ENCODE measurements at places on chromosomes 16 and 17. TPM values are rescaled to one million over a fixed set of nuclear protein-coding genes. Genes with fewer than 3 reads are reported as not detected.

- no peak for DNase-seq
- H3K27ac ChIP-seq = no peak overlapping the region
- H3K4me1 ChIP-seq = no peaks in the 10 kb centered on the region
- H3K27me3 ChIP-seq = no peaks in the 10 kb centered on the region
- H3K36me3 ChIP-seq = no peaks in the 10 kb centered on the region
Observed at GRCh38 chr16:12186774-12187335, 210.3 kb downstream of the SNX29 start.

DNA sequence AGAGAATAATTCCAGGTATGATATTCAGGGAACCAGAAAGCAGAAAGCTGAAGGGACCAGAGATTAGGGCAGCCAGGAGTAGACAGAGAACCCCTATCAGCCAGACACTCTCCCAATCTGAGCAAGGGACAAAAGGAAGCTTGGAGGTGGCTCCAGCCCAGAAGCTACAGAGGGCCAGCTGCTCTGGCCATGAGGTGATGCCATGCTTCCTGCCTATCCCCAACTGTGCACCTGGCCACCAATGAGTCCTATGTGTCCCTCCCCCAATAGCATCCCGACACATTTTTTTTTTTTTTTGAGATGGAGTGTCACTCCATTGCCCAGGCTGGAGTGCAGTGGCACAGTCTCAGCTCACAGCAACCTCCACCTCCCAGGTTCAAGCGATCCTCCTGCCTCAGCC lies 30.0 kb downstream of the NSMCE1 start:
- H3K36me3 ChIP-seq = peaks cover 50% of the 10 kb centered on the region
- H3K4me3 ChIP-seq = peak overlapping the region; percentile 73
- DNase-seq = no peak
- H3K27ac ChIP-seq = peak overlapping the region; percentile 98

DNA sequence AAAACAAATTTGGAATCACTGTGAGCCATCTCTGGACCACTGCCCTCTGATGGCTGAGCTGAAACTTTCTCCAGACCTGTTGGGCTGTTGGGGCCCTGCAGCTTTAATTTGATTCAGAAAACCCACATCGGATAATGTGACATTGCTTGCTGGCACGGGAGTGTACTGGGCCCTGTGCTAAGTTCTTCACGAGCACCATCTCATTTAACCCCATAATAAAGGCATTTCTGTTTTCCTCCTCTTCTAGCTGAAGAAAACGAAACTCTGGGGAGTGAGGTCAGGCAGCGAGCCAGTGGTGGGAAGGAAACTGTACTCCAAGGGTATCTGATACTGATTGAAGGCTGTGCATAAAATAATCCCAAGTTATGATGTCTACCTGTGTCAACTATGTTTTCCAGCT lies 34.5 kb upstream of the TNRC6A start:
- H3K36me3 ChIP-seq = no peaks in the 10 kb centered on the region
- no peak for DNase-seq
- H3K27me3 ChIP-seq = peaks cover 1% of the 10 kb centered on the region
- H3K4me3 ChIP-seq = no peak overlapping the region

- no peak overlapping the region for H3K27ac ChIP-seq
- peaks cover 10% of the 10 kb centered on the region for H3K36me3 ChIP-seq
- H3K4me3 ChIP-seq = no peak overlapping the region
- DNase-seq = peak; percentile 50
Observed at GRCh38 chr16:78925083-78925767, 675.3 kb downstream of the MAF start.

- no peak for DNase-seq
- no peak overlapping the region for H3K27ac ChIP-seq
- no peak overlapping the region for H3K4me3 ChIP-seq
- H3K36me3 ChIP-seq = peaks cover 11% of the 10 kb centered on the region
Observed at GRCh38 chr17:3693141-3693540, 2.8 kb downstream of the P2RX5 start.

DNA sequence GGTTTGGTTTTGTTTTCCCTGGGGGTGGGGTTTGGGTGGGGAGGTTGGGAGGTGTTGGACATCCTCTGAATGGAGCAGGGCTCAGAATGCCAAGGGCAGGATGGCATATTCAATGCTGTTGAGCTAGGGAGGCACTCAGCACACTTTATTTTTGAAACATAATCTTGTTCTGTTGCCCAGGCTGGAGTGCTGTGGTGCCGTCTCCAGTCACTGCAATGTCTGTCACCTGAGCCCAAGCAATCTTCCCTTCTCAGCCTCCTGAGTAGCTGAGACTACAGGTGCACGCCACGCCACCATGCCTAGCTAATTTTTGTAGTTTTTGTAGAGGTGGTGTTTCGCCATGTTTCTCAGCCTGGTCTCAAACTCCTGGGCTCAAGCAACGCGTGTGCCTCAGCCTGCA lies 186.1 kb downstream of the RPTOR start:
- H3K36me3 ChIP-seq = peaks cover 26% of the 10 kb centered on the region
- peak overlapping the region; percentile 59 for H3K4me3 ChIP-seq
- peak overlapping the region; percentile 91 for H3K27ac ChIP-seq
- no peaks in the 10 kb centered on the region for H3K27me3 ChIP-seq
- DNase-seq = no peak

- no peaks in the 10 kb centered on the region for H3K27me3 ChIP-seq
- peaks cover 9% of the 10 kb centered on the region for H3K36me3 ChIP-seq
- H3K4me1 ChIP-seq = peaks cover 3% of the 10 kb centered on the region
- peak overlapping the region; percentile 20 for H3K27ac ChIP-seq
- H3K4me3 ChIP-seq = no peak overlapping the region
Observed at GRCh38 chr17:2412561-2413021, 11.7 kb upstream of the MNT start.

DNA sequence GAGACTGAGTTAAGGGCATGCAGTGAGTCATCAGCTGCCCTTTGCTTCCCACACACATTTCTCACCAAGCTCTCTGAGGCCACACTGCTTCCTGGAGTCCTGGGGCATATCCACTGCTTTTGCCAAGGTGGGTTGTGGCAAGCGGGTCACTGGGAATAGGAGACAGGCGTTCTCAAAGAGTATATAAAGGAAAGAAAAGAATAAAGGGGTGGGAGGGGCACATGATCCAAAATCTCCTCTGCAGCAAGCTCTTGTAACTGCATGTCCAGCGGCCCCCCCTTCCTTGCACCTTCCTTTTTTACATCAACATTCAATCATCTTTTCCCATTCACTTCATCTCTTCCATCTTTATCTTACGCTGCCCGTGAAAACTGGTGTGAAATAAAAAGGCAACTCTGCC lies 259.1 kb upstream of the RPL38 start:
- H3K27me3 ChIP-seq = peaks cover 4% of the 10 kb centered on the region
- H3K36me3 ChIP-seq = no peaks in the 10 kb centered on the region
- no peak overlapping the region for H3K4me3 ChIP-seq
- H3K27ac ChIP-seq = no peak overlapping the region
- no peaks in the 10 kb centered on the region for H3K4me1 ChIP-seq

- peak overlapping the region; percentile 87 for H3K4me3 ChIP-seq
- H3K36me3 ChIP-seq = peaks cover 13% of the 10 kb centered on the region
- peaks cover 49% of the 10 kb centered on the region for H3K4me1 ChIP-seq
- H3K27ac ChIP-seq = peak overlapping the region; percentile 97
Observed at GRCh38 chr17:35540589-35541404, 3.3 kb upstream of the SLFN12L start.

DNA sequence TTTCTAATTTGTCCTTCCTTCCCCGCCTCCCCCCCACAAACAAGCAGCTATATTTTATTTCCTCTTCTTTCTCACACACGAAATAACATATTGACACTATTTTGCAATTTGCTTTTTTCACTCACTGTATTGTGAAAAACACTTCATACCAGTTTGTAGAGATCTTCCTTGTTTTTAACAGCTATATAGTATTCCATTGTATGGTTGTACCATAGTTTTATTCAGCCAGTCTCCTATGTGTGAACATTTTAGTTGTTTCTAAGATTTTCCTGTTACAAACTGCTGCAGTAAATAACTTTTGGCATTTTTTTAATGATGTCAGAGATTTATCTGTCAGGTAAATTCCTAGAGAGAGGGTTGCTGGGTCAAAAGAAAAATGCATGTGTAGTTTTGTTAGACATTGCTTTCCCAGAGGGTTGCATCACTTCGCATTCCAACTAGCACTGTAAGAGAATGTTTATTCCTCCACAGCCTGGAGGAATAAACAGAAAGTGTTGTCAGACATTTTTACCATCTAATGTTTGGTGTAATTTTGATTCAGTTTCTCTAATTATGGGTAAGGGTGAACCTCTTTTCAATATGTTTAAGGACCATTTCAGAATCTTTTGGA lies 101.2 kb downstream of the MRTFB start:
- H3K36me3 ChIP-seq = peaks cover 18% of the 10 kb centered on the region
- DNase-seq = no peak
- H3K27ac ChIP-seq = no peak overlapping the region
- H3K4me3 ChIP-seq = no peak overlapping the region
- H3K4me1 ChIP-seq = peaks cover 10% of the 10 kb centered on the region

- no peak overlapping the region for H3K4me3 ChIP-seq
- H3K4me1 ChIP-seq = no peaks in the 10 kb centered on the region
- no peak overlapping the region for H3K27ac ChIP-seq
- DNase-seq = no peak
- peaks cover 6% of the 10 kb centered on the region for H3K27me3 ChIP-seq
Observed at GRCh38 chr17:19570544-19571062, 36.9 kb downstream of the SLC47A1 start.

- peak; percentile 17 for DNase-seq
- no peak overlapping the region for H3K27ac ChIP-seq
- no peaks in the 10 kb centered on the region for H3K27me3 ChIP-seq
- peaks cover 6% of the 10 kb centered on the region for H3K4me1 ChIP-seq
Observed at GRCh38 chr16:82945420-82946101, 318.8 kb downstream of the CDH13 start.

GRCh38 chr17:28370744-28371103 lies 617 bp upstream of the VTN start:
- peaks cover 9% of the 10 kb centered on the region for H3K36me3 ChIP-seq
- H3K4me3 ChIP-seq = peak overlapping the region; percentile 84
- H3K4me1 ChIP-seq = peaks cover 20% of the 10 kb centered on the region
- no peak for DNase-seq
- H3K27me3 ChIP-seq = no peaks in the 10 kb centered on the region

DNA sequence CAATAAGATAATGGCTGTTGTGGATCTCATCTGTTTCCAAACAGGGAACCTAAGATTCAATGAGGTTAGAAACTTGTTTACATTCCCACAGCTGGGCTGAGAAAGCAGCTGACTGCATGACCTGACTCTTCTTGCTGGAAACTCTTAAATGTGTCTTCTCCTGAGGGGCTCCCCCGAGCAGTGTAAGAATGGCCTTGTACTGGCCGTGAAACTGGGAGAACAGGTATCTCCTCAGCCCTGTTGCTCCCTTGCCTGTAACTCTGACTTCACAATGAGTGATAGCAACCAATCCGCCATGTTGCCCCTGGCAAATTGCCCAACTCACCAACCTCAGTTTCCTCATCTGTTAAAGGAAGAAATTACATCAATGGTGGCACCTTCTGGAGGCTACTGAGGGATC lies 59.1 kb upstream of the CCL2 start:
- no peak for DNase-seq
- no peak overlapping the region for H3K4me3 ChIP-seq
- peaks cover 15% of the 10 kb centered on the region for H3K27me3 ChIP-seq
- no peaks in the 10 kb centered on the region for H3K36me3 ChIP-seq
- peaks cover 3% of the 10 kb centered on the region for H3K4me1 ChIP-seq

Gene KIF19
- 0.11 TPM for total RNA-seq

Gene SGCA
- not detected for total RNA-seq

Gene HSF5
- 3.2 TPM for total RNA-seq

Gene NME4
- 22.9 TPM for total RNA-seq
